Ovary (tissue), 10 donors: ENCODE measurements at places on chromosomes 6 and 20. TPM values are rescaled to one million over a fixed set of nuclear protein-coding genes. Genes with fewer than 3 reads are reported as not detected.

- DNase-seq, result peak; percentile 78
- peaks cover 23% of the 10 kb centered on the region for H3K4me1 ChIP-seq
- H3K4me3 ChIP-seq, result no peak overlapping the region
- H3K27me3 ChIP-seq, result no peaks in the 10 kb centered on the region
- peak overlapping the region; percentile 35 for H3K27ac ChIP-seq
Observed at GRCh38 chr6:33430991-33431879, 11.4 kb downstream of the SYNGAP1 start.

Gene ZNF343
- 12.3 TPM for total RNA-seq

Gene SIRPB2
- 3.0 TPM for total RNA-seq

GRCh38 chr20:43565758-43566104, 6.9 kb downstream of the SGK2 start:
- DNase-seq, result no peak
- no peaks in the 10 kb centered on the region for H3K4me1 ChIP-seq
- no peak overlapping the region for H3K4me3 ChIP-seq
- no peak overlapping the region for H3K27ac ChIP-seq

GRCh38 chr6:54284161-54284860, 23.9 kb upstream of the TINAG start:
- no peaks in the 10 kb centered on the region for H3K36me3 ChIP-seq
- no peak for DNase-seq
- no peak overlapping the region for H3K4me3 ChIP-seq
- no peaks in the 10 kb centered on the region for H3K27me3 ChIP-seq

DNA sequence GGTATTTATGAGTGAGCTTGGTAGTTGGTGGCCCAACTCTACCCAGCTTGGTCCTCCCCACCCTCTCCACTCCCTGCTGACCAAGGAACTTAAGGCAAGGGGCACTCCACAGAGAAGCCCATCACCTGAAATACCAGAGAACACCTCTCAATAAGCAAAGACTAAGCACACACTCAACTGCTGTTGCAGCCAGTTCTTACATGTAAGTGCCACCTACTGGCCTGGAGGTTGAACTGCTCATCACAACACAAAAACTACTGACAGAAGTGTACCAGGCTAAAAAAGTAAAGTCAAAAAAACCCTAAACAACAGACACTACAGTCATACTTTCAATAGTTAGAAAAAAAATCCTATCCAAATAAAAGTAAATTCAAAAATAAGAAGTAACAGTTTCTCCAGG, 146.2 kb downstream of the FAM83B start:
- H3K4me1 ChIP-seq, result no peaks in the 10 kb centered on the region
- no peak overlapping the region for H3K27ac ChIP-seq
- H3K27me3 ChIP-seq, result no peaks in the 10 kb centered on the region
- no peak for DNase-seq
- H3K4me3 ChIP-seq, result no peak overlapping the region
- H3K36me3 ChIP-seq, result no peaks in the 10 kb centered on the region

- DNase-seq, result no peak
- no peak overlapping the region for H3K27ac ChIP-seq
- H3K4me3 ChIP-seq, result no peak overlapping the region
- H3K27me3 ChIP-seq, result no peaks in the 10 kb centered on the region
Observed at GRCh38 chr6:27782748-27783147, 129.4 kb downstream of the OR2B2 start.

DNA sequence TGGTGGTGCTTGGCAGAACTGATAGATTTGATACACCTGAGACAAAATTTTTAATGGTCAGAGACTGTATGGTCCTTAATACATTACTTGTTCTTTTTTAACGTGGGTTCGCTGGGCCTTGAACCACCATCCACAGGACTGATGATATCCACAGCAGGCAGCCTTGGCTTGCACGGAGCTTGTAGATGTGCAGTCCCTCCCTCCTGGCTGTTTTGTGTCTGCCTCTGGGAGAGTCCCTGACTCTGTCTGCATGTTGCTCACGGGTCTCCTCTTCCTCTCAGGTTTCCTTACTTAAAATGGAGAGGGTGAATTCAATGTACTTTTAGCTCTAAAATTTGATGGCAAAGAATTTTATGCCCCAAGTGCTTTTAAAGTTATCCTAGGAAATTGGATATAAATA, 17.5 kb downstream of the KIF25 start:
- H3K27ac ChIP-seq, result no peak overlapping the region
- H3K36me3 ChIP-seq, result no peaks in the 10 kb centered on the region
- H3K27me3 ChIP-seq, result no peaks in the 10 kb centered on the region
- no peak overlapping the region for H3K4me3 ChIP-seq
- peaks cover 13% of the 10 kb centered on the region for H3K4me1 ChIP-seq

DNA sequence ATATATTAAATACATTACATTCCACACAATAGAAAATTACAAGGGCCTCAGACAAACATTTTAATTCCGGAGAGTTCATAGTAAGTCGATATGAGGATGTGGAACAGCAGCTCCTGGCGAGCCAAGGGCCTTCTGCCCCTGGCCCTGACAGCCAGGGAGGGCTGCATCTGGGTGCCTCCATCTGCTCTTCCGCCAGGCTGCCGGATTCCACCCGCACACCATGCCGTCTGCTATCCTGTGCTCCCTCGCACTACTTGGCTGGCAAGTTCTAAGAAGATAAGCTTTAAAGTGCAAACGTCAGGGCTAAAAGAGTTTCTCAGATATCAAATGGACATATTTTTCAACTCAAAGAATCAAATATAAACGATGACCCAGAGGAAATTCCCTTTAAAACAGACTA, 656.3 kb upstream of the NOX3 start:
- H3K4me3 ChIP-seq, result no peak overlapping the region
- DNase-seq, result peak; percentile 14
- H3K27ac ChIP-seq, result no peak overlapping the region

Gene PANK2
- 34.9 TPM for total RNA-seq

GRCh38 chr20:10531848-10532247, 96.7 kb downstream of the SLX4IP start:
- DNase-seq, result no peak
- H3K27me3 ChIP-seq, result no peaks in the 10 kb centered on the region
- no peak overlapping the region for H3K27ac ChIP-seq

- H3K27ac ChIP-seq, result no peak overlapping the region
- no peaks in the 10 kb centered on the region for H3K27me3 ChIP-seq
- no peaks in the 10 kb centered on the region for H3K36me3 ChIP-seq
- no peak for DNase-seq
- H3K4me1 ChIP-seq, result no peaks in the 10 kb centered on the region
Observed at GRCh38 chr6:147257760-147258159, 53.5 kb downstream of the STXBP5 start.

- no peak overlapping the region for H3K27ac ChIP-seq
- no peak for DNase-seq
- peaks cover 1% of the 10 kb centered on the region for H3K4me1 ChIP-seq
- no peaks in the 10 kb centered on the region for H3K36me3 ChIP-seq
- H3K27me3 ChIP-seq, result no peaks in the 10 kb centered on the region
Observed at GRCh38 chr20:53493311-53493857, 100.3 kb downstream of the ZNF217 start.

GRCh38 chr20:37355252-37356180, 9.6 kb downstream of the SRC start:
- no peak overlapping the region for H3K27ac ChIP-seq
- no peaks in the 10 kb centered on the region for H3K36me3 ChIP-seq
- H3K27me3 ChIP-seq, result no peaks in the 10 kb centered on the region

DNA sequence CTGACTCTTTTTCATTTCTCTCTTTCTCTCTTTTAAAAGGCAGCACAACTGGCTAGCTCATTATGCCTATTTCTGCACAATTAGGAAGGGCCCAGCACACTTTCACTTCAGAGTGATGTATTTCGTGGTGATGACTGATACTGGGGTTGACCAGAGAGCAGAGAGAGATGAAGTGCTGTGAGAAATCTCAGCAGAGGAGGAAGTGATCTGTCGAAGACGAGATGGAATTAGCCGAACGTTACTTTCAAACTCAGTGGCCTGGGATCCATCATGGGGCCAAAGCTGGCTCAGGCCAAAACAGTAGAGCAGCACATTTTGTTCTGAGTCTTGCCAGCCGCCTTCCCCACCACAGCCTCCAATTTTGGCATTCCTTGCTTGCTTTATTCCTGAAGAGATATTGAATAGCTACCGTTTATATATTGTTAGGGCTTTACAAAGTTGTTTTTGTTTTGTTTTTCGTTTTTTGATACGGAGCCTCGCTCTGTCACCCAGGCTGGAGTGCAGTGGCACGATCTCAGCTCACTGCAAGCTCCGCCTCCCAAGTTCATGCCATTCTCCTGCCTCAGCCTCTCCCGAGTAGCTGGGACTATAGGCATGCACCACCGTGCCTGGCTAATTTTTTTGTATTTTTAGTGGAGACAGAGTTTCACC, 213.2 kb upstream of the ECI2 start:
- H3K27me3 ChIP-seq, result no peaks in the 10 kb centered on the region
- no peak overlapping the region for H3K4me3 ChIP-seq
- DNase-seq, result no peak

DNA sequence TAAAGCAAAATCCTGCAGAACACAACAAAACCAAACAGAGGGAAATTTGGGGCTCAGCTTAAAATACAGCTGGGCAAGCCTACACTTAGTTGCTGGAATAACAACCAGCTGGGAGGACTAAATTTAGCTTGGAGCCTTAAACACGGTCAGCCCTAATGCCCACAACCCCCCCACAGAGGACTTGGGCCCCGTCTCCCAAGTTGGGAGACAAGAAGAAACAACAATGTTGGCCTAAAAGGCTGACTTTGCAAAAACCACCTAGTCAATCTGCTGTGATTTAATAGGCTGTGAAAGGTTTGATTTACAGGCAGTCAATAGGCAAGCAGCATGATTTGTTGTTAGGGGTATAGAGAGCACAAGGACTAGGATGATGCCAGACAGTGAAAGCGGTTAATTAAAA, 40.3 kb upstream of the ARMC2 start:
- peaks cover 1% of the 10 kb centered on the region for H3K4me1 ChIP-seq
- H3K27ac ChIP-seq, result no peak overlapping the region
- H3K4me3 ChIP-seq, result no peak overlapping the region

DNA sequence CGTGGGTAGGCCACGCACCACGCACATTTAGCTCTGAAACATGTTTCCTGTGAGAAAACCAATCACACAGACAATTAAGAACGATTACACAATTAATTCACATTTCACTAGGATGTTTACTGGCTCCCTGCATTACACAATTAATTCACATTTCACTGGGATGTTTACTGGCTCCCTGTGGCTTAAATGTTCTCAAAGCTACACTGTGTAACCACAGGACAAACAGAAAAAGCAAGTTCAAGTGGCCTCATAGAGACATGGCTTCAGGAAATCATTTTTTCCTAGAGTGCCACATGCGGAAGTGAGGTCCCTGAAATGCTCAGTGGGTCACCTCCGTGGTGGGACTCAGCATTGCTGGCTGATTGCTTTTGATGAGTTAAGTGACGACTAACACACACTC, 61.7 kb upstream of the XRN2 start:
- no peaks in the 10 kb centered on the region for H3K4me1 ChIP-seq
- no peak for DNase-seq
- H3K36me3 ChIP-seq, result no peaks in the 10 kb centered on the region
- H3K27ac ChIP-seq, result no peak overlapping the region
- H3K4me3 ChIP-seq, result no peak overlapping the region
- no peaks in the 10 kb centered on the region for H3K27me3 ChIP-seq

GRCh38 chr6:119978274-119978889, 628.8 kb upstream of the MAN1A1 start:
- H3K4me3 ChIP-seq, result no peak overlapping the region
- no peaks in the 10 kb centered on the region for H3K27me3 ChIP-seq
- no peak overlapping the region for H3K27ac ChIP-seq

- no peak overlapping the region for H3K27ac ChIP-seq
- H3K27me3 ChIP-seq, result no peaks in the 10 kb centered on the region
- H3K4me1 ChIP-seq, result no peaks in the 10 kb centered on the region
- H3K4me3 ChIP-seq, result no peak overlapping the region
- no peak for DNase-seq
- no peaks in the 10 kb centered on the region for H3K36me3 ChIP-seq
Observed at GRCh38 chr6:50990750-50991446, 172.2 kb downstream of the TFAP2B start.

Gene GPR63
- 1.8 TPM for total RNA-seq

Gene FNDC1
- total RNA-seq, result 1.1 TPM

DNA sequence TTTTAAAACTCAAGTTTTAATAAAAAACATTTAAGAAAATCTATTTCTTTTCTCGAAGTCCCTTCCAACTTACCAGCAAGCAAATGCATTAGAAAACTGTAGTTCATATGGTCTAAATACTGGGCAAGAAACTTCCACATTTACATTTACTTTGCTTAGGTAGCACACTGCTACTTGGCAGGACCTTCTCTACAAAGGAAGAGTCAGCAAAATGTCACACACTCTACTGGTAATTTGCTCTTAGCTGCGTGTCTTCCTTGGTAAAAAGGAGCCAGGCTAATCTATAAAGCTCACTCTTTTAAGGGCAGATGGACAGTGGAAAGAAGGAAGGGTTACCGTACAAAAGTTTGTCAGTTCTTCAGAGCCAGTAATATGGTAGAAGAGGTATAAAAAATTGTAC, 45.7 kb downstream of the MAP3K7 start:
- no peaks in the 10 kb centered on the region for H3K36me3 ChIP-seq
- H3K4me1 ChIP-seq, result no peaks in the 10 kb centered on the region
- H3K4me3 ChIP-seq, result no peak overlapping the region
- H3K27ac ChIP-seq, result no peak overlapping the region
- DNase-seq, result no peak
- no peaks in the 10 kb centered on the region for H3K27me3 ChIP-seq

GRCh38 chr6:170248111-170248805, 42.6 kb downstream of the DLL1 start:
- H3K4me3 ChIP-seq, result no peak overlapping the region
- H3K27me3 ChIP-seq, result no peaks in the 10 kb centered on the region
- no peak overlapping the region for H3K27ac ChIP-seq
- DNase-seq, result peak; percentile 49

DNA sequence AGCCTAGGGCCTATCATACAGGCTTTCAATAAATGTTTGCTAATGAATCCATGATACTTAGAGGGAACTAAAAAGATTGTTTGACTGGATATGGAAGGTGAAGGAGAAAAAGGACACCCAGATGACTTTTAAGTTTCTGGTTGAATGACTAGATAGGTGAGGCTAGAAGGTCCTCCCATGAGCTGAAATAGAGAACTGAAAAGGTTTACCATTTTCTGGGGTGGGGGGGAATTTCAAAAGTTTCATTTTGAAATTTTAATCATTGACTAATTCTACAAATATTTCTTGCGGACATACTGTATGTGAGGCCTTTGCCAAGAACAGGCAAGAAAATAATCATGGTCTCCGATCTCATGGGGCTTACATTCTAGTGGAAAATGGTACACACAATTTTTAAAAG, 17.9 kb upstream of the ZBTB2 start:
- DNase-seq, result no peak
- H3K4me3 ChIP-seq, result no peak overlapping the region

- DNase-seq, result no peak
- no peaks in the 10 kb centered on the region for H3K4me1 ChIP-seq
- no peaks in the 10 kb centered on the region for H3K36me3 ChIP-seq
- no peak overlapping the region for H3K27ac ChIP-seq
- no peak overlapping the region for H3K4me3 ChIP-seq
Observed at GRCh38 chr6:111995404-111995803, 58.5 kb upstream of the CCN6 start.

GRCh38 chr20:64095927-64096326, 11.4 kb downstream of the NPBWR2 start:
- no peak overlapping the region for H3K4me3 ChIP-seq
- no peaks in the 10 kb centered on the region for H3K36me3 ChIP-seq
- DNase-seq, result no peak
- H3K27ac ChIP-seq, result no peak overlapping the region
- no peaks in the 10 kb centered on the region for H3K4me1 ChIP-seq
